Fibroblast of skin of left biceps (primary cell): ENCODE measurements at places on chromosomes 1 and 21.

- no peak for DNase-seq
Observed at GRCh38 chr1:206963119-206963712, 7.0 kb downstream of the FCAMR start.

GRCh38 chr1:178496410-178497135 lies at the start of gene CLEC20A:
CLEC20A (minus strand) TSS chr1:178496964; CDS start chr1:178496939, 25 bp downstream.
- DNase-seq = no peak

DNA sequence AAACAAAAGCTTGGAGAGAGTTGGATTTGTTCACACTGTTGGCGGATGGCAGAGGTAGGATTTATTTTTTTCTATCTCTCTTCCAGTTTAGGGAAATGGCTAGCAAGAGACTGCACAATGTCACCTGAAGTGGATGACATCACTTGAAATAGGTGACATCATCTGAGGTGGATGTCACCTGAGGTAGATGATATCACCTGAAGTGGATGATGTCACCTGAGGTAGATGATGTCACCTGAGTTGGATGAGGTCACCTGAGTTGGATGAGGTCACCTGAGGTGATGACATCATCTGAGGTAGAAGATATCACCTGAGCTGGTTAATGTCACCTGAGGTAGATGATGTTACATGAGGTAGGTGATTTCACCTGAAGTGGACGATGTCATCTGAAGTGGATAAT lies 413.4 kb downstream of the DSCAM start:
- DNase-seq = no peak

DNA sequence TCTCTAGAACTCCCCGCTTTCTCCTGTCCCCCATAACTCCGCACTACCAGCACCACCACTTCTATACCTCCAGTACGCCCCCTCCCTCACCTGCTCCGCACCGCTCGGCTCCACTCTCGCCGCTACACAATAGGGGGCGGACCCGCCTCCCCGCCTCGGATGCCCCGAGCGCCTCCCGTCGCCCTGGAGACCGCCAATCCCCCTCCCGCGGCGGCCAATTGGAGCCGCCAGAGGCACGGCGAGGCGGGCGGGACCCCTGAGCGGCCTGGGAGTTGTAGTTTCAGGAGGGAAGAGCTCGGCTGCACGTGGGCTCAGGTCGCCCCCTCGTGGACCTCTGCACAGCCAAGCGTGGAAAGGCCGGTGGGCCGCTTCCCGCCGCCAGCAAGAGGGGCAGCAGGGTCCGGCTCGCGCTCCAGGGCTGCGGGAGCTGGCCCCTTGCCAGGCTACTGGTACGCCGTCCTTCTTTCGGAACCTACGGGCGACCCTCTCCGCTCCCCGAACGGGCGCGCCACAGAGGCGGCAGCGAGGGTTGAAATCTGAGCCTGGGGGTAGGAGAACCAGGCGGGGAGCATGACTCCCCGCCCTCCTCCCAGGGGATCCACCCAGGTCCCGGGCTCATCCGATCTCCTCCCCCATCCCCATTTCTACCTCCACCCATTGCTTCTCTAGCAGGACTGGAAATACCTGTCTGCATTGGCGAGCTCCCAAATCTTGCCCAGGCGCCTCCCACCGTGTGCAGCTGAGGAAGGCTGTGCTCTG lies at the start of gene IGSF9:
TSS of gene IGSF9 (minus strand) at position 131 of the 759 bp plus-strand sequence. CDS start 2,159 bp downstream, outside the sequence.
- DNase-seq = peak; percentile 42

- no peak for DNase-seq
Observed at GRCh38 chr1:110584045-110584444, 22.1 kb downstream of the KCNA2 start.

DNA sequence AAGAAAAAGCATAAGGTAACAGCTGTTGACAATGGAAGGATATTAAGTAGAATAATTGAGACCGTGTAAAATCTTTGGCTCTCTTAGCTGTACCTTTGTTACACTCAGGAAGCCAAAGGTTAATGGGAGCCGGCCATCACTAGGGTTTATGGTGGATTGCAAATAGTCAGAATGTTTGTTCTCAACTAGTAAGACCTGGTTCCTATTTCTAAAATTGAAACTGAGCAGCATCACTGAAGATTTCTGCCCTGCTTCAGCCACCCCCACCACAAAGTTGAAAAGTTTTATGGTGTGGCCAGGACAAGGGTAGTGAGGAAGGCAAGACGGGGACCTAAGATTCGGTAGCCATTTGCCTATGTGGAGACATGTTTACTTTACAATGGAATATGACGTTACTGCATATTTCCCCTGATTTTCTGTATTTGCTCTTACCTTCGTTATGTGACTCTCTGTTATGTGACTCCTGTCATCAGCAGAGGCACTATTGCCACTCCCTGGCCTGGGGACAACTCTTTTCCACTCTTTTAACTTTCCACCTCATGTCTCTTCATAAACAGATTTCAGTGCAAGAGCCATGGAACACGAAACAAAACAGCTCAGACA lies 41.4 kb upstream of the KIF1B start:
- no peak for DNase-seq

- no peak for DNase-seq
Observed at GRCh38 chr1:222620566-222620965, 2.7 kb downstream of the MIA3 start.

DNA sequence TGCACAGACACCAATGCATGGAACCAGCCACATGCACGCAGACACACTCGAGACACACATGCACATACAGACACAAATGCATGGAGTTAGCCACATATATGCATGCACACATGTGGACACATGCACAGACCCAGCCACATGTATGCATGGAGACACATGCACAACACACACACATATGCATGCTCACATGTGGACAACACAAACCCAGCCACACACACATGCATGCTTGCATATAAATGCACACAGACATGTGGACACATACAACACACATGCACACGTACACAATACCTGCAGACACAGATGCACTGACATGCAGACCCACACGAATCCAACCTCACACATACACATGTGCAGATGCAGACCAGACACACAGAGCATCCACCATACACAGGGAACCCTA lies 31.1 kb downstream of the WNT9A start:
- no peak for DNase-seq

GRCh38 chr1:64282351-64282750 lies 78.9 kb downstream of the UBE2U start:
- DNase-seq = no peak

DNA sequence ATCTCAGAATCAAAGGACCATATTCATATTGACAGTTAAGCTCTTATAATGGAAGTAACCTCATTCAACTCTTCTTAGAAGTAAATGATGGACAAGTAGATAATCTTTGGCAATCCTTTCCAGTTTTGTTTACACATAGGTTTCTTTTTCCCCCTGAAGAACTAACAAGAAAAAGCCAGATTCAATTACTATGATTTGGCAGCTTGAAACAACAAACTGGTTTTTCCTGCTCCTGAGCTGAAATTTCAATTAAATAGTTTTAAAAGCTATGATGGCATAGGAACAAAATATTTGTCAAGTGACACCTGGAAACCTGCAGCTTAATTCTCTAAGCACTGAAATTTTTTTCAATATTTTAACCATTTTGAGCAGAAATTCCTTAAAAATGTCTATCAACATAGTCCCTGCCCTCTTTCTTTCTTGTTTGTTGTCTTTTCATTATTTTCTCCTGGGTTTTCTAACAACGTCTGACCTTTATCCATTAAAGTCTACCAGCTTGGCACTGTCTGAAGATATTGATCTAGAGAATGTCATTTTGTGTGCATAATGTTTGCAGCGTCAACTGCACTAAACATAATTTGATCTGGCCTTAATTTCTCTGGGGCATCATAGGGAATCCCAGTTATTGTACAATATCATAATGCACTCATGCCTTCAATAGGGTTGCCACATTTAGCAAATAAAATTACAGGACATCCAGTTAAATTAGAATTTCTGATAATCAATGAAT lies 4.0 kb upstream of the SLC35A3 start:
- no peak for DNase-seq

DNA sequence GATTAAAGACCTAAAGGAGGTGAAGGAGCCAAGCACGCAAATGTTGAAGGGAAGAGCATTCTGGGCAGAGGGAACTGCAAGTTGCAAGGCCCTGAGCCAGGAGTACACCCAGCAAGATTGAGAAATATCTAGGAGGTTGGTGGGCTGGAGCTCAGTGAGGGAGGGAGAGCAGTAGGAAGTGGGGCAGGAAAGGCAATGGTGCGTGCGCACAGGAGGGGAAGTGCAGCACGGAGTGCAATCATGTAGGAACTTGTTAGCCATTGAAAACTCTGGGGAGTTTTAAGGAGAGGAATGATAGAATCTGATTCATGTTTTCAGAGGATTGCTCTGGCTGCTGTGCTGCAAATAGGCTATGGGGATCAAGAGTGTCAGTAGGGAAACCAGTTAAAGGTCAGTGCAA lies 13.2 kb upstream of the IGSF3 start:
- no peak for DNase-seq

GRCh38 chr1:21229246-21230000 lies 52.7 kb upstream of the EIF4G3 start:
- peak; percentile 64 for DNase-seq

DNA sequence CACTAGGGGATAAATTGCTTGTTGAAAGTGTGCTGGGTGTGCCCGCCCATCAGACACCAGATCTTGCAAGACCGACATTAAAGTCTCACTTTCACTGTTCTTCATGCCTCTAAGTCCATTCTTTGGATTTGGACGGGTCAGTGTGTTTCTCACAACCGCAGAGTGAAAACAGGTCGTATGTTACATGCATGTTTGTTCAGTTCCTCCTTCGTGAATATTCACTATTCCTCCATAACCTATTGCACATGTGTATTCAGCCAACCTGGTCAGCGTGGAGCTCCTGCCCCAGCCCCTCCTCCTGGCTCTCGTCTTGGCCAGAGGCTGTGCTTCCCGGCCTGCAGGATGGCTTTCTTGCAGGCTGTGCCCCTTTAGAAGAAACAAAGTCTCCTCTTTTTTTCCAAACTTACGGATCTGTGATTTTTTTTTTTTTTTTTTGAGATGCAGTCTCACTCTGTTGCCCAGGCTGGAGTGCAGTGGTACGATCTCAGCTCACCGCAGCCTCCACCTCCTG lies 2.2 kb upstream of the KRTAP10-6 start:
- DNase-seq = no peak

DNA sequence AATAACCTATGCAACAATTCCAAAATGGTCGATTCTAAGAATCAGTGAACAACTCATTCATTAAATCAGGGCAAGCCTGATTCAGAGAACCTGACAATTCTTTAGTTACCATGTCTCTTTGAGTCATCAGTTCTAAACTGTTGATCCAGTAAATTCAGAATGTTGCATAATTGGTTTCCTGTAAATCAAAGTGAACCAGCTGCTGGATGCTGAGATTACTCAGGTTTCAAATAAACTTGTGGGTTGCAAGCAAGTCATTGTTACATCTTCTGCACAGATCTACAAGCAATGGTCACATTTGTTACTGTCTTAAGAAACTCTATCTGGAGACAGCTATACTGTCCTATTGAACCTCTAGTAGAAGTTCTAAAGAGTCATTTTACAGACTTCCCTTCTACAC lies 16.5 kb downstream of the PLA2G2D start:
- DNase-seq = peak; percentile 12

- no peak for DNase-seq
Observed at GRCh38 chr1:22789356-22789994, 78.8 kb downstream of the EPHB2 start.

GRCh38 chr1:166233750-166234366 lies 67.1 kb upstream of the FAM78B start:
- no peak for DNase-seq
